KG1 (cell line): ENCODE measurements at places on chromosomes 7 and 10.

- DNase-seq, result no peak
These were observed 9.8 kb upstream of the MRPS16 start for GRCh38 chr10:73262105-73262730.

DNA sequence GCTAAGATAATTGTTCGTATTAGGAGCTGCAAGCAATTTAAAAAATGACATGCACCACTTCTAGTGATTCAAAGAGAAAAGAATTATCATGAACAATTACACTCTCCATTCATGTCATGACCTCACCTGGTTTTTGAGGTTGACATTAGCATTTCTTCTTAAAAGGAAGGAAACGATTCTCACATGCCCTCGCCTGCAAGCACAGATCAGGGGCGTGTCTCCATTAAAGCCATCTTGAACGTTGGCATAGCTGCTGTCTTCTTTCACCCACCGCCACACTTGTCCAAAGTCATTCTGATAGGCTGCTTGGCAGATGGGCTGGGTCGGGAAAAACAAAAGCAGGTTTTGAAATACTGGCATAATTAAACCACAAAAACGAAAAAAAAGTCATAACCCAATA, 19.9 kb downstream of the ANKRD22 start:
- no peak for DNase-seq

- no peak for DNase-seq
These were observed 74.0 kb downstream of the PIP4K2A start for GRCh38 chr10:22640359-22640758.

DNA sequence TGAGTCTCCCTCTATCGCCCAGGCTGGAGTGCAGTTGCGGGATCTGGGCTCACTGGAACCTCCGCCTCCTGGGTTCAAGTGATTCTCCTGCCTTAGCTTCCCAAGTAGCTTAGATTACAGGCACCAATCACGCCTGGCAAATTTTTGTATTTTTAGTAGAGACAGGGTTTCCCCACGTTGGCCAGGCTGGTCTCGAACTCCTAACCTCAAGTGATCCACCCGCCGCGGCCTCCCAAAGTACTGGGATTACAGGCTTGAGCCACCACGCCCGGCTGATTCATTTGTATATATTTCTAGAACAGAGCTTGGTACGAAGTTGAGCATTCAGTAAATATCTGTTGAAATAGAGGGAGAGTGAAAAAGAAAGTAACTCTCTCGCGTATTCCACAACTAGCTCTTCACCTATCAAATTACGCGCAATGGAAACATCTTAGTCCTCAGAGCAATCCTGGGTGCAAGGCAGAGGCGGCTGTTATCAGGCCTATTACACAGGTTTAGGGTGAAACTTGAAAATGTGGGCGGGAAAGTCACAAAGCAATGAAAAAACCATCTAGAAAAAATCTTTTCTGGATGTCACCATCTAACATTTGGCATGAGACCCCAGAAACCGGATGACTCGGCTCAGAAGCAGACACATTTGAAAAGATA, 707 bp upstream of the GHITM start:
- no peak for DNase-seq

DNA sequence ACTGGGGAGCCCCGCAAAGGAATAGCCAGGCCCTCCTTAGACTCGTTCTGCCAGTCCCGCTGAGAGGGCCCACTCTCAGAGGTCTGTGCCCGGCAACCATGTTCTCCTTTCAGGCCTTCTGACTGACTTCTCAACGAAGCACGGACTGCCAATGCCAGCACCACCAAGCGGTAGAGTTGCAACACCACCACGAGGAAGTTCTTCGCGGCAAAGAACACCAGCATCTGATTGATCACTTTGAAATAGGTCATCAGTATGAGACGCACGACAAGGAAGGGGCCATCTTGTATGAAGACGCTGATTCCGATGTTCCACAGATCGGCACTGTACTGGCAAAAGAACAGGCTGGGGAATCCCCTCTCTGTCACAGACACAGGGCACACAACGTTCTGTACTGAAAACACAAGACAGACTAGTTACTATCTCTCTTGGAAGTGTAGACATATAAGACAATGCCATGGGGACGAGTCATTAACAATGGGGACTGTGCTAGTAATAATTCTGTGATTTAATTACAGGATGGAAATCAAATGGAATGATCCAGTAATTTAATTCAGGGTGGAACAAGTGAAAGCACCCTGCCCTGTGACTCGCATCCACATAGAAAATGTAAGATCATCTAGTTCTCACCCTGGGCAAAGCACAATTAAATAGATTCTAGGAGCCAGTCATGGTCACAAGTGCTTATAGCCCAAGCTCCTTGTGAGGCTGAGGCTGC, 42.7 kb downstream of the TMEM26 start:
- DNase-seq, result no peak

- DNase-seq, result no peak
These were observed 98.2 kb downstream of the UNCX start for GRCh38 chr7:1330801-1331425.

GRCh38 chr10:7952266-7952665, 102.2 kb upstream of the GATA3 start:
- no peak for DNase-seq

GRCh38 chr10:101961591-101962498, 94.1 kb downstream of the ARMH3 start:
- DNase-seq, result no peak

- no peak for DNase-seq
These were observed 229.7 kb downstream of the CACNB2 start for GRCh38 chr10:18369859-18370473.

DNA sequence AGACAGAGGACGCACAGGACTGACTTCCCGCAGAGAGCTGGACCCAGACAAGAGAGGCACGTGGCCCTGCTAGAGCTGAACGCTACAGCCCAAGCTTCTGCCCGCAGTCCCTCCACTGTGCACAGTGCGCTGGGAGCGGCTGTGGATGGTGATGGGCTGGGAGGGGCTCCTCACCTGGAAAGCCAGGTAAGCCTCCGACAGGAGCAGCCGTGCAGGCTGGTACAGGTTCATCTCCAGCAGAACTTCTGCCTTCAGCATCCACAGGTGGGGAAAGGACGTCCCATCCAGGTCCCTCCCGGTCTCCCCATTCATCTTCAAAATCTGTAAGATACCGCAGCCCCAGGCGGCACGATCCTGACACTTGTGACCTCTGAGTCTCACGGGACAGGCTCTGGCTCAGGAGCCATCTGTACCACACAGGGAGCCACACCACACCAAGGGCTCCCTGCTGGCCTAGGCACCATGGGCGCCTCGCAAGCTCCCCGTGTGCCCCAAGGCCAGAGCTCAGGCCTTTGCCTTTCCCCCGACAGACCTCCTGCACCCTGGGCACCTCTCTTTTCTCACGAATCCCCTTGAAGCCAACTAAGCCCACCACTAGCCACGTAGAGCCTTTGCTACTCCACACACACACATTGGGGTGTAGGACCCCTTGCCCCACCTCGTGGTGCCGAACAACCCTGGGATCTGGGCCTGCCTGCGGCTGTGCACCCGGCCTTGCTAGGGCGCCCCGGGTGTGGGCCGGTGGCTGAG, 76.3 kb downstream of the CFAP46 start:
- no peak for DNase-seq

GRCh38 chr10:125107166-125107949, 53.0 kb downstream of the CTBP2 start:
- no peak for DNase-seq

GRCh38 chr10:108877095-108877561, 1046.2 kb downstream of the XPNPEP1 start:
- no peak for DNase-seq

GRCh38 chr7:55537458-55537990, 34.8 kb downstream of the VOPP1 start:
- no peak for DNase-seq

GRCh38 chr10:3782451-3783315, 2.3 kb downstream of the KLF6 start:
- peak; percentile 24 for DNase-seq

DNA sequence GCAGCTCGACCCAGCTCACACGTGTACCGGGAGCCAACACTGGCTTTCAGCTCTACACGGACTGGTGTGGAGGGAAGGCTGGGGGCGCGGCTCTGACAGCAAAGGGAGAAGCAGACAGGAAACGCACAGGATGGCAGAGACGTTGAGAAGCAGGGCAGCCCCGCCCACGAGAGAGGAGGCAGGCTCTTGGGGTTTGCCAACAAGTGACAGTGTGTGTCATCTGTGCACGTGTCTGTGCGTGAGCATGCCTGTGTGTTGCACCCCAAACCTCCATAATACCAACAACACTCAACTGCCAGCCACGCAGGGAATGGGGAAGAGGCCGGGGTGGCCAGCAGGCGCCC, 64.4 kb upstream of the PDGFA start:
- DNase-seq, result no peak

- DNase-seq, result no peak
These were observed 223.8 kb upstream of the KLF6 start for GRCh38 chr10:4008676-4009382.

- DNase-seq, result no peak
These were observed 861.1 kb downstream of the TYW1 start for GRCh38 chr7:67857698-67858097.
